Epithelial cell of proximal tubule (primary cell): ENCODE measurements at places on chromosomes 13 and 19.

DNA sequence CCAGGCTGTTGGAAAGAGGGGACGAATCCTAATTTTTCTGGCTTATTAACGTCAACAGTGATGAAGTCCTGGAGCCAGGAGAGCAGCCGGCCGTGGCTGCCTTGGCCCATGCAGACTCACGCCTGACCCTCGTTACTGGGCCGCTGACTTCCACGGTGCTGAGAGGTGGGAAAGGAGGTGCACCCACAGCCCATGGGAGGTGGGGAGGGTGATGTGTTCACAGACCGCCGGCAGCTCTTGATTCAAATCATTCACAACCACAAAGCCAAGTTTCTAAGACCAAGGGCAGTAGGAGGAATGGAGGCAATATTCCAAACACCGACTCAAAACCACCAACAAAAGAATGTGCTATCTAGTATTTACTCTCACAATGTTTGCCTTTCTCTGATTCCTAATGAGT lies 24.3 kb downstream of the COL4A2 start:
- DNase-seq: no peak

GRCh38 chr19:32673573-32673972 lies 1.4 kb downstream of the ANKRD27 start:
- DNase-seq: no peak

GRCh38 chr19:33304371-33304759 lies 2.0 kb upstream of the CEBPA start:
- no peak for DNase-seq

DNA sequence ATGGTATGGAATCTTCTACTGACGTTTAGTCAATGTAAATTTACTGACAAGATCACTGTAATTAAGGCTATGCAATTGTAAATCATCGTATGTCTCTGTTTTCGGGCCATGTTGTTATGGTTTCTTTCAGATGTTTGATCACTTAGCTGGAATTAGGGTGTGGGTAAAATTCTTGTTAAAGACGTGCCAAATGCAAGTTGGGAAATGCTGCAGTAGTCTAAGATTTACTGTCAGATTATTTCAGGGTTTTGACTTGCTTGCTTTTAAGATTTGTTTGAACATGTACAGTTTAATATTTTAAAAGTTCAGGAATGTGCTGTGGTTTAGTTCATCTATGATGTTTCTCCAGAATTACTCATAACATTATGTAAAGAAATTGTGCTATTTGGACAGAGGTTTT lies 10.8 kb downstream of the NDFIP2 start:
- no peak for DNase-seq

GRCh38 chr13:114081761-114082681 lies 50.4 kb downstream of the RASA3 start:
- DNase-seq: no peak

DNA sequence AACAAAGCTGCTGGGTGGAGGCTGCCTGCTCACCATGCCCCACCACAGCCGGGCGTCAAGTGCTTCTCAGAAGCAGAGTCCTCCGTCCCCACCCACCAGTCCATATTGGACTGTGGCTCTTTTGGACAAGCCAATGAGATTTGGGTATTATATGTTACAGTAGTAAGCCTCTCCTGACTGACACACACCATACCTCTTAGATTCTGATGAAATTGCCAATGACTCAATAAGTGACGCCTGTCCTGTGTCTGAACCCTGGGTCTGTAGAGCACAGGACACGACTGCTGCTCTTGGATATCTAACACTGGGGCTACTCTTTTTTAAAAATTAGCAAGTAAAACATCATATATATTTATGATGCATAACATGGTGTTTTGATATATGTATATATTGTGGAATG lies 44.8 kb upstream of the UBAC2 start:
- DNase-seq: no peak

DNA sequence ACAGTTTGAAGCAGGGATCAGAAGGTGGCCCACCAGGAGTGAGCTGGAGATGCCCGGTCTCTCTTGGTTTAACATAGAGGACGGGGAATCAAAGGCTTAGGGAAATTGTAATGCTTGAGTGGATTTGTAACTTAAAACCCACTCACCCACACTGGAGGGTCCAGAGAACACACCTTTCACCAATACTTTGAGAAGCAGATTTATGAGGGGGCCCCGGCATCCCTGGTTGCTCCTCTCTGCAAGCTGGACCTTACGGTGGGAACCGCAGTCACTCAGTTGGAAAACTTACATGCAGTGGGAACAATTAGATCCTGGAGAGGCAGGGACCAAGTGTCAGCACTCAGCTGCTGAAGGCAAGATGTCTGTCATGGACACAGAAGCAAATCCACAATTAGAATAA lies 20.5 kb downstream of the PPP5C start:
- DNase-seq: no peak

DNA sequence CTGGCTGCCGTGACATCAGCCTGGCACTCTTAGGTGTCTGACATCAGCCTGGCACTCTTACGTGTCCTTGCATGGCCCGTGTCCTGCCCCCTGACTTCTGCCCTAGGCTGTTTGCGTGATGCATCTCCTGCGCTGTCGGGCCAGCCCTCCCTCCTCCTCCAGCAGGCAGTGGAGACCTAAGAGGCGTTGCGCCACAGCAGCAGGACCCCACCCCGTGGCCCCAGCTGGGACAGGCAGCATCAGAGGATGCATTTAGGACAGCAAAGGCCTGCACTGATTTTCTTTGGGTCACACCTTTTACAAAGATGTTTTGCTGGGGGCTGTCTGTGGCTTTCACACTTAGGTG lies 65.3 kb downstream of the GPR12 start:
- DNase-seq: no peak

- DNase-seq: no peak
Observed at GRCh38 chr13:80611310-80611709, 270.4 kb upstream of the SPRY2 start.

- DNase-seq: no peak
Observed at GRCh38 chr13:103473081-103473480, 406.9 kb upstream of the SLC10A2 start.

DNA sequence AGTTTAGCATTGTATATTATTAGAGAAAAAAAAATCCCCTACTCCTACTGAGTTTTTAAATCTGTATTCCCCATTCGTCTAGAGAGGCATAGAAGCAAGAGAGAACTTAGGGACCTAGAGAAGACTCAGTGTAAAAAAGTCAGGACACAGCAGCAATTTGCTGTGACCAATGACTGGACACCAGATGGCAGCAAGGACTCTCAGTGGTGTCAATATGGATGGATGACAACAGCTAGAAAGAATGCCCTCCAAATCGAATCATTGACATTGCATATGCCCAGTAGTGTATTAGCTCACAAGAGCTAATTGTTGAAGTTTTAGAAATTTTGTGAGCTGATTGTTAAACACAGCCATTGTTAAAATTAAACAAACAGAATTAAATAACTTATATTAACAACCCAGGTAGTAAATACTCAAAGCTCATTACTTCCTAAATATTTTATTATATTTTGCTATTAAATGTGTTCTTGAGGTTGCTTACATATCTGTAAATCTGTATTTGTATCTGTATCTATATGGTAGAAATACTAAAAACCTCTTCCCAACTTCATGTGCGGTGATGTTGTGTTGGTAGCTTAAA lies 43.9 kb downstream of the SIAH3 start:
- DNase-seq: peak; percentile 61

GRCh38 chr13:50344717-50345116 lies 329.5 kb downstream of the KCNRG start:
- no peak for DNase-seq

- no peak for DNase-seq
Observed at GRCh38 chr13:114059946-114060860, 72.2 kb downstream of the RASA3 start.

DNA sequence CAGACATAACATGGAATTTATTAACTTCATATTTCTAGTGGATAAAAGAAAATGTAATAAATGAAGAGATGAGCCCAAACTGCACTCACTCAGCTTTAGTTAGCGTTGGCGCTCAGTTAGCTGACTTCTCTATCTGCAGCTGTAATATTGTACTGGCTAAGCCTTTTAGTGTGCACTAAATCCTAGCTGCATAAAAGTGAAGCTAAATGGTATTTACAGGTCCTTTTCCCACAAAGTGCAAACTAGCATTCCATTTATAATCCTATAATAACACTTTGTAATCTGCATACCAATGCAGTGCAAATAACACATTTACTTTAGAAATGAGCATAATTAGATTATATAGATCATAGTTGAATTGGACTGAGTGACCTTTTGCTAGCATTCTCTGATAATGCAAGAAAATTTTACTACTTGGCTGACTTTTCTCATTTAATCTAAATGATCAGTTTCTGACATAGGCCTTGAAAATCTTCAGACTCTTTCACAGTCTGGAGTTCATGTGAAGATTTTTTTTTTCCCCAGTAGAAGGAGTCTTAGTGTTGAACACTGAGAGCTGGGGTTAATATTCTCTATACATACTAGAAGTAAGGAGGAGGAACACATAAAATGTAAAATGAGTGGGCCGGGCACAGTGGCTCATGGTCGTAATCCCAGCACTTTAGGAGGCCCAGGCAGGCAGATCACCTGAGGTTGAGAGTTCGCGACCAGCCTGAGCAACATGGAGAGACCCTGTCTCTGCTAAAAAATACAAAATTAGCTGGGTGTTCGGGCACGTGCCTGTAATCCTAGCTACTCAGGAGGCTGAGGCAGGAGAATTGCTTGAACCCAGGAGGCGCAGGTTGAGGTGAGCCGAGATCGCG lies 1426.4 kb downstream of the PCDH9 start:
- DNase-seq: no peak
